ENCODE measurements at places on chromosomes 7 and 10.

DNA sequence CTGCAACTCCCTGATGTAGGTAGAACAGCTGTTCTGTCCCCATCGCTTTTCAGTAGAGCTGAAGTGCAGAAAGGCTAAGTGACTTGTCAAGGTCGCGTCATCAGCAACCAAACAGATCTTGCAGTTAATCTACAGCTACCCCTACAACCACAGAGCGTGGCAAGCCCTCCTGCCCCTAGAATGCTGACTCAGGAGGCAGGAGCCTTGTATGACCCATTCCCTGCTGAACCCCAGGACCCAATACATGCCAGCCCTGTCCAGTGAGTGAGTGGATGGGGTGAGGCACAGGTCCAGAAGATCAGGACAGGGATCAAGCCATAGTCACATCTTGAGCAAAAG is 26.6 kb upstream of the GJD4 start:
- no peak for DNase-seq

- no peak for DNase-seq
Observed at GRCh38 chr7:84568781-84569180, 374.2 kb upstream of the SEMA3A start.

- DNase-seq = no peak
Observed at GRCh38 chr10:122051609-122052385, 62.8 kb downstream of the TACC2 start.

GRCh38 chr7:80581486-80582260 is 56.8 kb upstream of the CD36 start:
- DNase-seq = no peak

- DNase-seq = peak; percentile 23
Observed at GRCh38 chr10:48655411-48656240, 29.0 kb upstream of the WDFY4 start.

GRCh38 chr10:13105184-13105583 is 5.2 kb downstream of the OPTN start:
- no peak for DNase-seq

GRCh38 chr7:40463446-40463845 is 328.6 kb downstream of the SUGCT start:
- no peak for DNase-seq

GRCh38 chr7:97298561-97298960 is 181.1 kb downstream of the SDHAF3 start:
- DNase-seq = no peak

- no peak for DNase-seq
Observed at GRCh38 chr7:155684543-155684942, 40.1 kb downstream of the RBM33 start.

GRCh38 chr10:130737621-130738020 is 573.9 kb downstream of the TCERG1L start:
- no peak for DNase-seq

- no peak for DNase-seq
Observed at GRCh38 chr7:124686543-124687171, 78.9 kb downstream of the GPR37 start.

- DNase-seq = no peak
Observed at GRCh38 chr7:50068026-50068425, 25.0 kb downstream of the ZPBP start.

DNA sequence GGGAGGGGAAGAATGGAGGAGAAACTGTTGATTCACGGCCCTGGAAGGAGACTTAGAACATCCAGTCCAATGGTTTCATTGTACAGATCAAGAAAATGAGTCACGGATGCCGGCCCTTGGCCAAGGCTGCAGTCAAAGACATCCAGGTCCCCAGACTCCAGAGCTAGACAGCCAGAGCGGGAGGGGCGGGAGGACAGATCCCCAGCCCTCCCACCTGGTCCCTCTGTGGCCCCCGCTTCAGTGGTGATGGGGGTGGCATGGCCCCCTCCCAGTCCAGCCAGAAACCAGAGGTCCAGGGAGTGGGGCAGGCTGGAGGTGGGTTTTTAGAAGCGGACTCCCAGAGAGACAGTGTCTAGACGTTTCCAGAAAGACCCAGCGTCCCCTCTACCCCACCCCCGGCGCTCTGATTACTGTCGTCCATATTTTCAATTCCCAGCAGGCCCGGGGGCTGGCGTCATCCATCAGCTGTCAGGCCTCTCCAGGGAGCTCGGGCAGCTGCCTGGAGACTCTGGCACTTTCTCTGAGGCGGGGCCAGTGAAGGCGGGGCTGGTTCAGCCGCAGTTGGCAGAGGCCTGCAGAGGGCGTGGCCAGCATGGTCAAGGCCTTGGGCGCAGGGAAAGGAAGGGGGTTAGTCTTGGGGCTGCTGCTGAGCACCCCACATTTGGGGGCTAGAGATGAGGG is 8.0 kb upstream of the HSPB1 start:
- DNase-seq = no peak

DNA sequence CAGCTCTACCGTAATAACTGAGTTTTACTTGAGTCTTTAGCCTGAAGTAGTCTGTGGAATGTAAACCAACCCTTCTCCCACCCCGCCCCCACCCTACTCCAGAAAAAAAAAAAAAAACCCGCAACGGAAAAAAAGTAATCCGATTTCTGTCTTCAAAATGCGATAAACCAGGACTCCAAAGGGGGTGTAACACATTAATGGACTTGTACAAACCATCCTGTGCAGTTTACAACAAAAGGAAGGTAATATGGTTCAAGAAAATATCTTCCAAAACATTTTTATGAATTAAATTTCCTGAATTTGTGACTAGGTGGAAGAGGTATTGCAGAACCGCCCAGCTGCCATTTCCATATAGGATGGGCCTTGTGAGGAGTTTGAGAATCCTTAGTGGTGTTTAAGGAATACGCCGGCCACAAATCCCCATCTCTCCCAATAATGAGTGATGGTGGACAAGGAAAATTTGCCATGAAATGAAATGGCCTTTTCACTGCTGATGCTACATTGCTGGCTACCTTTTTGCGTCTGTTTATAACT is 10.6 kb downstream of the SKIDA1 start:
- DNase-seq = no peak

DNA sequence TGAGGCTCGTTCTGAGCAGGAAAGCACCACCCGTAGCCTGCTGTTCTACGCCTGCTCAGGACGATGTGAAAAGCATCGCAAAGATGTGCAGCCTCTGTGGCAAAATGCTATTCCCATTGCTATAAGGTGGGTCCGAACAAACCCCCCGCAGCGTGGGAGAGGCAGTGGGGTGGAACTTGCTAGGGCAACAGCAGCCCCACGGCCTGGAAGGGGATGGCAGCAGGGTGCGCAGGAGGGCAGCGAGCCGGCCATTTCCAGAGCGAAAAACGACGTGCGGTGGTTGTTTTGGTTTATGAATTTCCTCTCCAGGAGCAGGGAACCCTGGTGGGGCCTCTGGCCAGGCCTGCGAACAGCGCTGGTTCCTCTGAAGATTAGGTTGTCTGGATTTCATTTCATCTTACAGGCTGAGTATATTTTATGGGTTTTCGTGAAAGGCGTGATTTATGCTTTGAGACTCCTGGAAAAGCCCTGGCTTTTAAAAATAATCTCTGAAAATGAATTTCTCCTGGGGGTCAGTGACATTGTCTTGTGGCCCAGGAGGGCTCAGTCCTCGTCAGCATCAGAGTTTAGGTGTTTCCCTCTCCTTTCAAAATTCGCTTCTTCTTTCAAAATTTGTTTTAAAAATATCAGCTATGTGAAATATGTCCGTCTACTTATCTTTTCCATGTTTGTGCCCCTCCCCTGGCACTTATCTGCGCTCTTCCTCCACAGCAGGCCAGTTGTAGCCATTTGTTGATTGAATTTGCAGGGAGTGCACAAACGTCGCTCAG is 42.3 kb upstream of the UBE3C start:
- no peak for DNase-seq

DNA sequence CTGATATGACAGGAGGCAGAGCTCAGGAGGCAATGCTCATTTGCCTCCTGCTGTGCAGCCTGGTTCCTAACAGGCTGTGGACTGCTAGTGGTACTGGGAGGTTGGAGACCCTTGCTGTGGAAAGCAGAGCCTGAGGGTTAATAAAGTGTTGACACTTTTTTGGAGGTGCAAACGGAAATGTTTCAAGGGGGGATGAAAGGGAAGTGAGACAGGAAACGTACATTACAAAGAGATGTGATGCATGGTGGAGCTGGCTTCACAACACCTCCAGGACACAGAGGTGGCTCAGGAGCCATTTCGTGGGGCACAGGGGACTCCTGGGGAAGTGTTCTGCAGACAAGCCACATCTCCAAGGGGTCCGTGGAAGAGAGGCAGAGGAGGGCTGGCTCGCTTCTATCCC is 137.6 kb upstream of the SVIL start:
- DNase-seq = no peak

GRCh38 chr10:101303087-101303703 is 50.8 kb upstream of the BTRC start:
- DNase-seq = no peak

- no peak for DNase-seq
Observed at GRCh38 chr10:49611816-49612512, 1.9 kb downstream of the SLC18A3 start.

DNA sequence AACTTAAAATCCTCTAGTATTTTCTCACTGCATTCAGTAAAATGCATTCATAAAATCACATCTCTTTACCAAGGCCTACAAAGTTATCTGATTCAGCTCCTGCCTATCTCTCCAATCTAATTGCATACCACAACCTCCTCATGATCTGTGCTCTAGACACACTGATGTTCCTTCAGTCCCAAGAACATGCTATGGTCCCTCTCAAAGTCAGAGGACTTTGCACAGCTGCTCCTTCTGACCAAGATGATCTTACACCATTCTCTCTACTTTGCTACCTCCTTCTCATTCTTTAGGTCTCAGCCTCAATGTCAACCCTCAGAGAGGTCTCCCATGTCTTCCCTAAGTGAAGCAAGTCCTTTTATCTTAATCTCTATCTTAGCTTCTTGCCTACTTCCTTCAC is 45.5 kb downstream of the CAV1 start:
- DNase-seq = no peak

GRCh38 chr7:100544386-100544785 is 5.4 kb downstream of the AGFG2 start:
- DNase-seq = no peak

DNA sequence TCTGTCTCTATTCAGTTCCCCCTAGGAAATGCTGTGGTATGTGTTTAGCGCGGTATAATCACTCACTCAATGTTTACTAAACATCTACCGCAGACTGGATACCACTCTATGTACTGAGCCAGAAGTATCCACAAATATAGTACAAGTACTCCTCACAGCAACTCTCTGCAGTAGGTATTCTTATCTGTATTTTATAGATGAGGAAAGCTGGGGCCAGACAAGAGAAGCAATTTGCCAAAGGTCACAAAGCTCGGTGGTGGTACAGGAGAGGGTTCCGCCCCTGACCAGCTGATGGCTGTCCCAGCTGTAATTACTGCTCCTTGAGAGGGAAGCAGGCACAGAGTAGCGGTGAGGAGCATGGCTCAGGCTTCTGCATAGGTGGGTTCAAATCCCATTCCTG is 184.1 kb downstream of the DOCK4 start:
- no peak for DNase-seq

GRCh38 chr10:113267619-113268562 is 285.0 kb upstream of the HABP2 start:
- DNase-seq = no peak

- DNase-seq = no peak
Observed at GRCh38 chr10:97647556-97647955, 7.1 kb downstream of the PI4K2A start.

DNA sequence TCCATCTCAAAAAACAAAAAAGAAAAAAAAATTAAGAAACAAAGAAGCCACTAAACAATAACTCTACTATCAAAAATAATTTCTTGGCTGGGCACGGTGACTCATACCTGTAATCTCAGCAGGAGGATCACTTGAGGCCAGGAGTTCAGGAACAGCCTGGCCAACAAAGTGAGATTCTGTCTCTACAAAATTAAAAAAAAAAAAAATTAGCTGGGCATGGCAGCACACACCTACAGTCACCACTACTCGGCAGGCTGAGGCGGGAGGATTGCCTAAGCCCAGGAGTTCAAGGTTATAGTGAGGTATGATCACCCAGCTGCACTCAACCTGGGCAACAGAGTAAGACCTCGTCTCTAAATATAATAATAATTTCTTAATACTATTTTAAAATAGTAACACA is 69.0 kb downstream of the PARD3 start:
- DNase-seq = no peak

- peak; percentile 43 for DNase-seq
Observed at GRCh38 chr7:139118805-139119485, 9.4 kb upstream of the ZC3HAV1 start.

DNA sequence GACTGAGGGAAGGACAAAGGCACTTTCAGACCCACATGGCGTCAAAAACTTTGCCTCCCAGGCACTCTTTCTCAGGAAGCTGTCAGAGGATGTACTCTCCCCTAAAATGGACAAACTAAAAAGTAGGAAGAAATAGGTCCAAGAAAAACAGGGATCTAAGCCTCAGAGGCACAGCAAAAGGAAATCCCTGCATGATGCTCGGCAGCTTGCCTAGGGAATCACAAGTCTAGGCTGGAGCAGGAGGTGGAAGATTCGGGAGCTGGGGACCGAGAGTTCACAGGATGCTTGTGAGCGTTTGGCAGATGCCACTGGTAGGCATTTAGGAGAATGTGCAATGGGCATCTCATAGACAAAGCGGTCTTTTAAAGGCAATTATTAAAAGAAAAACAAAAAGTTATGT is 60.8 kb downstream of the ATXN7L1 start:
- no peak for DNase-seq

DNA sequence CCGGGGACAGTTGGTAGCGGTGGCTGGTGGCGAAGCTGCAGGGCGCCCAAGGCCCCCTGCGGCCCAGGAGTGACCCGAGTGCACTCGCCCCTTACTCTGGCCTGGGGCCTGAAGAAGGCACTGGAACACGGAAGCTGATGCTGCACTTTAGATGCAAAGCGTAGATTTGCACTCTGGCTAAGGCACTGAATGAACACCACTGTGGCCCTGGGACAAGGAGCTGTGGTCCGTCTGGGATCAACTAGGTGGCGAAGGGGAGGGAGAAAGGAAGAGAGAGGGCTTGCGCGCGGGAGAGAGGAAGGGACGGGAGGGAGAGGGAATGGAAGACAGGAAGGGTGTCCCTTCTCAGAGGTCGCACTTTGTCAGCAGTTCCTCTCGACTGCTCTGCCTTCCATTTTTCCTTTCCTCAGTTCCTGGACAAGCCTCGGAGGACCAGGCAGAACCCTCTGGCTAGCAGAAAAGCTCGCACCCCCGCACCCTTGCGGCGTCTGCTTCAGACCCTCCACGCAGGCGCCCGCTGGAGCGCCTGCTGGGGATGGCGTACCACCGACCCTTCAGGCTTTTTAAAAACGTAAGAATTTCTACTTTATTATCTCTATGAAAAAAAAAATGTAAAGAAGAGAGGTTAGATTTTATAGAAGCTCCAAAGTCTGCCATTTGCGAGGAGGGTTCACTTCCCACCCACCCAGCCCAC is 1.2 kb downstream of the FERD3L start:
- no peak for DNase-seq

GRCh38 chr7:66170309-66171231 is 34.6 kb upstream of the TPST1 start:
- DNase-seq = no peak

- peak; percentile 16 for DNase-seq
Observed at GRCh38 chr10:4686644-4686996, 139.4 kb upstream of the AKR1E2 start.

All from stimulated activated naive CD8-positive, alpha-beta T cell treated with anti-CD3 and anti-CD28 coated beads, Interleukin-15, Interleukin-2, amounts not matched to agents 100 U/mL and 50 U/mL, for 24 hours (primary cell).